Retina (tissue), 1 donor: ENCODE measurements at places on chromosomes 6 and 20.

DNA sequence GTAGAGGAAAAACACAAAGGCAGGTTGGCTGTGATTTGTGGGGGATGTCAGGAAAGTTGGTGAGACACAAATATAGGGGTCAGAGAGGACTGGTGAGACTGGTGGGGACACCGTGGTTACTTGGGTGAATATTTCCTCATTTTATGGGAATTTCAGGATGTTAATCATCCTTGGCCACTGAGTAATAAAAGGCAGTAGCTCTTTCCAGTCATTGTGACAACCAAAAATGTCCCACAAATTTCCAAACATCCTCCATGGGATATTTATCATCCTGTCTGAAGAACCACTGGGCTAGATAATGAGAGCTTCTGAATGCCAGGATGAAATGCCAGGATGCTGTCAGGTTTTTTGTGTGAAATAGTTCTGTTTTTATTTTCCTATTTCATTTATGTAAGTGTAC lies 374.1 kb downstream of the CD109 start:
- no peak for DNase-seq

- DNase-seq = no peak
Observed at GRCh38 chr20:62114894-62115293, 7.4 kb upstream of the LSM14B start.

DNA sequence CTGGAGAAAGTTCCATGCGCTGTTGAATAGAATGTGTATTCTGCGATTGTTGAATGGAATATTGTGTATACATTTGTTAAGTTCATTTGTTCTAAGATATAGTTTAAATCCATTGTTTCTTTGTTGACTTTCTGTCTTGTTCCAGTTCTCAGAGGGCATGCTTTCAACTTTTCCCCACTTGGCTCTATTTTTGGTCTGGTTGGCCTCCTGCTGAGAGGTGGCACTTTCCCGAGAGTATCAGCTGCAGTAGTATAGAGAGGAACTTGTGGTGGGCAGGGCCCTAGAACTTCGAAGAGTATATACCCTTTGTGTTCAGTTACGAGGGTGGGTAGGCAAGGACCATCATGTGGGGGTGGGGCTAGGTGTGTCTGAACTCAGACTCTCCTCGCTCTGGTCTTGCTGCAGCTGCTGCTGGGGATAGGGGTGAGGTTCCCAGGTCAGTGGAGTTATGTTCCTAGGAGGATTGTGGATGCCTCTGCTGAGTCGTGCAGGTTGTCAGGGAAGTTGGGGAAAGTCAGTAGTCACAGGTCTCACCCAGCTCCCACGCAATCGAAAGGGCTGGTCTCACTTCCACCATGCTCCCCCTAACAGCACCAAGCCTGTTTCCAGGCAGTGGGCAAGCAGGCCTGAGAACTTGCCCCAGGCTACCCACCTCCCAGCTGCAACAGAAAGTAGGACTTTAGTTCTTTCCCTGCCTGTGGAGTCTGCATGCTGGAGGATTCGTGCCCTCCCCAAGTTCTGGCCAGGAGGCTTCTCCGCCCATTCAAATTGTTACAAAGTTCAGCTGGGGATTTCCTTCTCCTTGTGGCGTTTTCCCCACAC lies 118.9 kb upstream of the SSTR4 start:
- DNase-seq = no peak

- no peak for DNase-seq
Observed at GRCh38 chr6:110041126-110041525, 63.0 kb downstream of the GPR6 start.

DNA sequence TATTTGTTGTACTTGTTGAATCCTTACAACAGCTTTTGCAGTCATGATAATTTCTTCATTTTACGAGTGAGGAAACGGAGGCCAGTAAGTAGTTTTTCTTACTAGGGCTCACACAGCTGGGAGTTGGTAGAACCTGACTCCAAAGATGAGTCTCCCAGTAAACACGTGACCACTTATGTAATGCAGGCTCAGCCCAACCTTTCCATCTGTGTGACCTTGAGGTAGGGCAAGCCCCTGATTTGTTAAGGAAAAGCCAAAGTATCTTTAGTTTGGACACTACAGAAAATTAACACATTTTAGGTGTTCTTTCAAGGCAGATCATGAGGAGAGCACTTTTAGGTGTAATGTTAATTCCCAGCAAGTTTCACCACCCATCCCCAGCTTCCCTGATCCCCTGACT lies 111.3 kb downstream of the LRRC1 start:
- no peak for DNase-seq

- no peak for DNase-seq
Observed at GRCh38 chr6:140766999-140767398, 1365.7 kb upstream of the GJE1 start.

DNA sequence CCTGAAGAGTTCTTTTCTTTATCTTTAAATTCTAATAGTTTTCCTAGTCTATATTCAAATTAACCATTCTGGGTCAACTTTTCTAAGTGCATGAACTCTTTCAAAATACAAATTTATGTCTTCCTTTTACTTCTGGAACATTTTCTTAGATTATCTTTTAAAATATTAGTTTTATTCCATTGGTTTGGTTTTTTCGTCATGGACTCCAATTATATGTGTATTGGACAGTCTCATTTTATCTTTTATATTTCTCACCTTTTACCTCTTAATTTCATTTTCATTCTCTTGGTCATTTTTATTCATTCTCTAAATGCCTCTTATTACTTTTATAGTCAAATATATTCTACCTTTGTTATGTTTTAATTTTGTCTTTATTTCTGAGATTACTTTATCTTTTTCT lies 356.7 kb upstream of the MMS22L start:
- no peak for DNase-seq

DNA sequence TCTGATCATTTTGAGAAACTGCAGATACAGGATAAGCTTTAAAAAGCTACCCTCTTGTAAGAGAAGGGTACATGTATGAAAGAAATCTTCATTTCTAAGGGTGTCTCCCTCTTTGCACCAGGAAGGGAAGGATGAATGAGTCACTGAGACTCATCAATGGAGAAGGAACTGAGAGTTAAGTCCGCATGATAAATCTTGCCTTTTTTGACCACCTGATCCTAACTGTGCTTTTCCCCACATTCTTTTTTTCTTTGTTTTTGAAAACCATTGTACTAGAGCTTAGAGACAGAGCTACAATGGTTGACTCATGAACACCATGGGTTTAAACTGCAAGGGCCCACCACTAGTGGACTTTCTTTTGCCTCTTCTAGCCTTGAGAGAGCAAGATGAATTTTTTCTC lies 353.0 kb upstream of the RGS17 start:
- no peak for DNase-seq

GRCh38 chr20:22861231-22861980 lies 173.7 kb upstream of the SSTR4 start:
- DNase-seq = peak; percentile 21

DNA sequence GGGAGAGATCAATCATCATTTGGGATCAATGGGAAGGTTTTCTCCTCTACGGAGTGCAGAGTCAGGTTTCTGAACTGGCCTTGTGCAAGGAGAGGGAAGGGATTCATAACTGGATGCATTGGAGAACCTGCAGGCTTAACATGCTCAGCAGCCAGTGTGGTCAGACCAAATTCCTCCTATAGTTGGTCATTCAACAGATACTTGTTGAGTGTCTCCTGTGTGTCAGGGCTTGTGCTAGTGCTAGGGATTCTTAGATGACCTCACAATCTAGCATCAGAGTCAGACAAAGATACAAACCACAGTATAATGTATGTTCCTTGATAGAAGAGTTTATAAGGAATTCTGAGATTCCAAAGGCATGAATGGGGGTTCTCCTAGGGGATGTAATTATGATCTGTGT lies 23.9 kb downstream of the RALY start:
- no peak for DNase-seq
